ENCODE measurements at places on chromosomes 4 and X. TPM values are rescaled to one million over a fixed set of nuclear protein-coding genes. Genes with fewer than 3 reads are reported as not detected.

DNA sequence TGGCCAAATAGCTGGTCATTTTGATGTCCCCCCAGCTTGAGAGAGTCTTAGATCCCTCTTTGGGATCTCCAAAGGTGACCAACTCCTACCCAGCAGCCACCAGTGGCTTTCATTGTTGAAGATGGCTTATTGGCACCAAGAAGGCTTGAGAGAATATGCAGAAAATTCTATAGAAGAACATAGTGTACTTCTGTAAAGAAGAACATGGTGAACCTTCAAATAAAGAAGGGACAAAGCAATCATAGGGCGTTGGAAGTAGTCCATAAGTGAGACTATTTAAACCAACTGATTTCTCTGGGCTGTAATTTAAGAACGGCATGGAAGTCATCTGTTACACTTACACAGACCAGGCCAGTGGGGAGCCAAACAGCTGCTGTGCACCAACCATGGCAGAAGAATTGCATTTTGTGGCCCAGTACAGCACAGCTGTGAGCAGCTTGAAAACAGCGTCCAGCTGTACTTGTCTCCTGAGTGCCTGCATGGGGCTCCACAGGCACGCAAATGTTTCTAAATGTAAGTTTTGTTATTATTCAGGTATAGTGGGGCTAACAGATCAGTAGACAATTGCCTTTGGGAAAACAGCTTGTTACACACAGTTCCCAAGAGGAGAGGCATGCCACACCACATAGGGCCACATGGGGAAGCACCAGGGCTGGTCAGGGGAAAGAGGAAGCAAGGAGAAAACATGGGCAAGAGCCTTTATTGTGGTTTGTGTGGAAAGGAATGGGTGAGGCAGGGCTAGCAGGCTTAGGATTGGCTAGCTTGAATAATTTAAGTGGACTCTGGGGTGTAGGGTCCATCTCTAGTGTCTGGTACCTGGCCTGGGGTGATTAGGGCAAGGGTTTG lies 125.0 kb downstream of the ARHGAP6 start:
- DNase-seq: peak; percentile 11

DNA sequence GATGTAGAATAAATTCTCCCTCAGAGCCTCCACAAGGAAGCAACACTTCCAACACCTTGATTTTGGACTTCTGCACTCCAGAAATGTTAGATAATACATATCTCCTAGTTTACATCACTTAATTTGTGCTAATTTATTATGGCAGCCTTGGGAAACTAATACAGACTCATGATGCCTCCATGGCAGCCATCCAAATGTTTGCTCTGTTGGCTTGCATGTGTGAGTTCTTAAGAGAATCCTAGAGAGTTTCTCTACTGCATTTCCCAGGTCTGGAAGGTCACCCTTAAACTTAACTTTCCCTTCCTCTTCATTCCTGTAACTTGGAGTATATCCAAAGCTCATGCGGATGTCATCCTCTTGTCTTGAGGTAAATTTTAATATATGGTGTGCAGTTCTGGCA lies 956.1 kb downstream of the ADGRL3 start:
- DNase-seq: no peak

GRCh38 chrX:96682516-96682915 lies 2.1 kb upstream of the DIAPH2 start:
- DNase-seq: no peak

- no peak for DNase-seq
Measured at GRCh38 chr4:154487145-154487544, 4.5 kb downstream of the DCHS2 start.

- DNase-seq: no peak
Measured at GRCh38 chrX:39211501-39211900, 410.2 kb downstream of the MID1IP1 start.

DNA sequence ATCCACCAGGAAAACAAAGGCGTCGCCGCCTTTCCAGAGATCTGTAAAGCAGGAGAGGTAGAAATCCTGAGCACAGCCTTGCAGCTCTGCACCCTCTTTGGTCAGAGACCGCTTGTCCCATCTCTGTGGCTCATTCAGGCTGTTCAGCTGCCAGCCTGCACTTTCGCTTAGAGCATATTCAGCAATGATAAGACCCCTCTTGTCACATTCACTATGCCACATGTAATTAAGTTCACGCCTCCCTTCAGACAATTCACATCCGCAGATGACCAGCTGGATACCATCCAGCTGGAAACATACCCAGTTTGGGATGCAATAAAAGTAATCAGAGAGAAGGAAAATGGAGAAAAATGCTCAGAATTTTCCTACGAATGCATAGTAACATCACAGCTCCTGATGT lies 335.4 kb downstream of the UNC5C start:
- DNase-seq: peak; percentile 10

GRCh38 chr4:57448901-57449300 lies 338.7 kb upstream of the IGFBP7 start:
- DNase-seq: no peak

DNA sequence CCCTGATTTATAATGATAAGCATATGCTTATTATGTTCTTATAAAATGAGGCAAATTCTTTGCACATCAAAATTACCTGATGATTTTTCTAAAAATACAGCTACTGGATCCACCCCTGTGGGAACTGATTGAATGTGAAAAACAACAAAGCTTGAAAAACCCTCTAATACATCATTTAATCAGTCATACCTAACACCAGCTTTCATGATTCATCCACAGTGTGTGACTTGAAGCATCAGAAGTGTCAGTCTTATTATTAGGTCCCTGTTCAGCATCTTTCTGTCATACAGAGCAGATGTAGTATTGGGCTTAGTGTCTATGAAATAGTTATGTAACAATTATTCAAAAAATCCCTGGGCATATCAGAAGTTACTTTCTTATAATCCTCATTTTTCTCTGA lies 671.3 kb upstream of the GALNT7 start:
- DNase-seq: no peak

GRCh38 chr4:56961107-56961500 lies 16.3 kb downstream of the NOA1 start:
- DNase-seq: no peak

DNA sequence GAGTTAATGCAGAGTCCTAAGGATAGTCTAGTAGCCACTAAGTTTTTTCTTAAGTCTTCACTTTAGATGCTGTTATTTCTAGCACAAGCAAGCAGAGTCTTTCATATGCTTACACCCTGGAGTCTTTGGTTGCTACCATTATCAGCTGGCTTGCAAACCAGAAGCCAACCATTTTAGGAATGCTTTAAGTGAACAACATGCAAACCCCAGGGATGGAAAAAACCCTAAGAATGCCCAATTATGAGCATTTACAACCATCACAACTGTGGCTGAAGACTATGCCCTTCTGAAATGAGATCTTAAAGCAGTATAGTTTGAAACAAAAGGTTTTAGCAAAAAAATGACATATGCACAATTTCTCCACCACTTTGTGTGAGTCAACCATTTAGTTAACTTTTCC lies 6.6 kb downstream of the MID1IP1 start:
- no peak for DNase-seq

DNA sequence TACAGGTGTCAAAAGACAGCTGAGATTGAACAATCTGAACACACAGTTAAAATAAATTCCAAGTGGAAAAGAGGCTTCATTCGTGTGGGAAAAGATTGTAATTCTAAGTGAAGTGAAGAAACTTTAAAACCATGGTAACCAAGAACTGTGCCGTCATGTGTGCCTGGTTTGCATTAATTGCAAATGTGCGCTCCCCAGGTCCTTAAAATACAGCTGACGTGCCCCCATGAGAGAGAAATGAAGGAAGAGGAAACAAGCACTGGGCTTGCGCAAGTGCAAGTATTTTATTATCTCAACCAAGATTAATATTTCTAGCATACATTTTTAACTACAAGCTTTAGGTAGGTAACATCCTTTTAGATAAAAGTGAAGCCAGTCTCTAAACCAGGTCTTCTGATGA lies 92.5 kb downstream of the PARM1 start:
- no peak for DNase-seq

GRCh38 chr4:86058621-86059020 lies 301.2 kb downstream of the MAPK10 start:
- no peak for DNase-seq

- DNase-seq: peak; percentile 72
Measured at GRCh38 chrX:70455366-70456202, 10.9 kb downstream of the DLG3 start.

DNA sequence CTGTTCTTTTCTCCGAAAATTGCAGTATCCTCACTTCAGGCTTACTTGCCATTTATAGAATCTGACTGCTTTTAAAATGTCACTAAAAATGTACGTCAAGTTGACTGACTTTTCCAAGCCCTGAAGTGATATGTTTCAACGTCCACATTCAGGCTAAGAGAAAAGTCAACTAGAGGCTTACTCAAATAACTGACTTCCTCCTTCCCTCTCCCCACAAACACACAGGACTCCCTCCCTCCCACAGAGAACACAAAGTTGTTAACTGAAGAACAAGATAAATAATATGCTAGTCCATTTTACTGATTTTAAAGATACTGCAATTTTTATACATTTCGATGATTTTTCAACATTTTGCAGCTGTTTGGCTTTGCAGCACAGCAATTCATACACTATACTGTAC lies 13.8 kb upstream of the CDKL2 start:
- DNase-seq: no peak

GRCh38 chr4:158667651-158668198 lies 4.0 kb downstream of the C4orf46 start:
- peak; percentile 19 for DNase-seq

- no peak for DNase-seq
Measured at GRCh38 chr4:3524920-3525319, 7.3 kb downstream of the LRPAP1 start.

GRCh38 chr4:2794486-2795299 lies 1.8 kb downstream of the SH3BP2 start:
- DNase-seq: peak; percentile 67

ARMCX1 gene
- total RNA-seq: 4.6 TPM

C4orf36 gene
- total RNA-seq: 0.96 TPM

TLR8 gene
- total RNA-seq: 2.3 TPM

MAGED4 gene
- 8.5 TPM for total RNA-seq

PDGFRA gene
- 60.6 TPM for total RNA-seq

GABRQ gene
- not detected for total RNA-seq

TAPT1 gene
- 38.8 TPM for total RNA-seq

RHOH gene
- 2.8 TPM for total RNA-seq

Measured in mucosa of descending colon (tissue), 3 donors.